ENCODE measurements at places on chromosomes 6 and 20.

DNA sequence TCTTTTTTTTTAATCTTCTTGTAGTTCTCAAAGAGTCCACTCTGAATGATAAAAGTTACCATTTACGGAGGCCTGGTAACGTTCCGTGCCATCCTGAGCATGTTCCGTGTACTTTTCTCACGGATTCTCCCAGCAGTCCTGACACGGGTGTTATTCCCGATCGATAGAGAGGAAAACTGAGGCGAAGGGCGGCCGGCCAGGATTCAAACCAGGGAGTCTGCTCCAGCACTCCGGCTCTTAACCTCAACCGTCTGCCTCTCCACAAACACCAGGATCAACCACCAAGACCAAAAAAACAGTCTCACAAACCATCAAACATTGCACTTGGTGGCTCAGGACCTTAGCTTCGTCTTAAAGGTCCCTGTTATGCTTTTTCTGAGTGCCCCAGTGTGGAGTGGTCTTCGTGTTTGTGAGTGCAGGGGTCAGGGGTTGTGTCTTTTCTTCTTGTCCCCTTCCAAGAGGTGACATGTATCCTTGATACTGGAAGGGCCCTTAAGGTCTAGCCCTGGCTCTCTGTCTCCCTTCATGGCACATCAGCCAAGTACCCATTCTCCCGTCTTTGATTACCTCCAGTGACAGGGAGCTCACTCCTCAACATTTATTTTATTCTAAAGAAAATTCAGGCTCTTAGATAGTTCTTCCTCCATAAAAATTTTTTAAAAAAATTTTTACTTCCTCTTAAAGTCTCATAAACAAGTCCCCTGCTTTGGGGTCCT, 35.1 kb downstream of the SRC start:
- no peak for DNase-seq

GRCh38 chr6:13892017-13892645, 32.6 kb upstream of the RNF182 start:
- DNase-seq = no peak

GRCh38 chr6:26022737-26023136, 60.1 kb downstream of the TRIM38 start:
- no peak for DNase-seq

DNA sequence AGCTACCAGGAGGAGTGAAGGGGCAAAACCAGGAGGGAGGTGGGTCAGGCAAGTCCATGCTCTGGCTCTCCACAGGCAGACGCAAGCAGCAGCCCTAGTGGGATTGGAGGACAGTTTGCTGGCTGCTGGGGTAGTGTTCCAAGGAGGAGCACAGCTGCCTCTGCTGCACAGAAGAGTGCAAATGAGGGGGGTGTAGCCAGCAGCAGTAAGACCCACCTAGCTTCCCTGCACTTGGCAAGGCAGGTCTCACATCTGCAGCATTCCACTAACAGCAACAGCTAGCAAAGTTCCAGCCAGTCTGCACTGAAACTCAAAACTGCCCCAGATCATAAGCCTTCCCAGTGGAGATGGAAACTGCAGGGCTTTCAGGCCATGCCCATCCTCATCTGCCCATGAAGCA, 405.0 kb downstream of the UTRN start:
- no peak for DNase-seq

GRCh38 chr6:57250348-57250747, 28.2 kb upstream of the RAB23 start:
- DNase-seq = no peak

DNA sequence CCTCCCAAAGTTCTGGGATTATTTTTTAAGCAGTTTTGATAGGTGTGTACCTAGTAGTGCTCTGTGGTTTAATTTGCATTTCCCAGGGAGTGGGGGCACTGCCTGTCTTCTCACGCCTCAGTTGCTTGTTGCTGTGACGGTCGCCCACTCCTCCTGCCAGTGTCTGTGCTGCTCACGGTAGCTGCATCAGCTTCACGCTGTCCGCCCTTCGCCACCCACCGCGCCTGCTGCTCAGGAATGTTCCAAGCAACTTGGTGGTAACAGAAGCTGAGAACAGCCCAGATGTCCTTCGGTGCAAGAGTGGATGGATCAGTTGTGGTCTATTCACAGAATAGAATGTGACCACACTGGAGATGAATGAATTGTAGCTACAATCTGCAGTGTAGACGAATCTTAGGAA, 22.9 kb downstream of the DNAJC5 start:
- no peak for DNase-seq

- no peak for DNase-seq
These were observed 38.4 kb upstream of the TGM2 start for GRCh38 chr20:38203337-38203980.

GRCh38 chr6:75285283-75285639, 669 bp upstream of the TMEM30A start:
- DNase-seq = no peak

- no peak for DNase-seq
These were observed 87.8 kb downstream of the CARMIL1 start for GRCh38 chr6:25366903-25367545.

DNA sequence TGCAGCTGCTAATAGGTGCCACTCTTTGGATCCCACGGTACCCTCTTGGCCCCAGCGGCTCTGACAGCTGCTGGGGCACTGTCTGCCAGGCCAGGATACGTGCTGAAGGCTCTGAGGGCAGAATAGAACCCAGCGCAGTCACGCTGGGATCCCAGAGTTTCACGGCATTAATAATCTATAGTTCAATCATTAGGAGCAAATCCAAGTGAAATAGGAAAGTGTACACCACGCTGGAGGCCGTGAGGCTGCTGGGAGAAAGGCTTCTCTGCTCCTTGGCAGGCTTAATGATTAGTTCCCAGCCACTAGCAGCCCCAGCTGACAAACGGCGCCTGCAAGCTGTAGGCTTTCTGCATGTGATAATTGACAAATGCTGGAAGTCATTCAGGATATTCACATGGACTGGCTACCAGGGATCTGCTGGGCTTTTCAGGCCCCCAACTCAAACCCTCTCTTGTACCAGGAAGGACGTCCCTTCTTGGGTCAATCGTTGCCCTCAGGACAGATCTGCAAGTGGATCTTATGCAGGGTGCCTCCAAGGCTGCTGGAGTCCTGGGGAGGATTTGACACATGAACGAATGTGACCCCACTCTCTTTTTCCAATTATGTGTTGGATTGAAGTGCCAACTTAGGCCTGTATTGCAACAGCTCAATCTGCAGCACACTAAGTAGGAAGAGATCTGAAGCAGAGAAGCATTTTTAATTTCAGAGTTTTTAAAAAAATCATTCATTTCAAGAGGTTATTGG, 50.1 kb upstream of the INSM1 start:
- DNase-seq = no peak

- DNase-seq = no peak
These were observed 47.5 kb downstream of the CD83 start for GRCh38 chr6:14165091-14165490.

GRCh38 chr6:34195726-34196115, 41.0 kb upstream of the HMGA1 start:
- no peak for DNase-seq

DNA sequence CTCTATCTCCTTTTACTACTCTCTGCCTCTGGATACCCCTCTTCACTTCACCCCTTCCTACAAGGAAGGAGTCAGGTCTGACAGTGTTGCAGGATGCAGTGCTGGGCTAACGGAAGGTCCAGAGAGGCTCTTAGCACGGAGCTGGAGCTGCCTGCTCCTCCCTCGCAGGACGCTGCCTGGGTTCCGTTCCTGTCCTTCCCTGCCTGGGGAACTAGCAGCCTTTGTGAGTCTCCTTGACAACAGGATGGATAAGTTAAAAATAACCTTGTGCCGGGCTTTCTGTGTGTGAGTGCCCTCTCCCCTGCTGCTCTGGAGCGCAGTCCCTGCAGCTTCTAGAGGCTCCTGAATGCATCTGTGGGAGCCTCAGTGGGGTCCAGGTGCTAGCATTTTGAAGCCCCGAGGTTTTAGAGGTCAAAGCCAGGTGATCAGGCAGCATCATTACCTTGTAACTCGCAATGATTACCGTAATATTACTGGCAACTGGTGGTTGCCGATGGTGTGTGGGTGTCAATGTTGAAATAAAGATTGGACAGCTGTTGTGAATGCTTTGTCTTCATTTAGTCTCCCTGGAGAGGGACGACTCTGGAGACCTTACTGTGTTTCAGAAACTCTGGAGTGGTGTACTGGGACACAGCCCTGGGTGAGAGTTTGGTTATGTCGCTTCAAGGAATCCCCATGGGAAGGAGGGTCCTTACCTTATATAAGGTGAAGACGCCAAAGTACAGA, 44.4 kb downstream of the CDS2 start:
- DNase-seq = no peak

- DNase-seq = peak; percentile 83
These were observed 12.4 kb upstream of the GMEB2 start for GRCh38 chr20:63639093-63639975.

GRCh38 chr6:25315194-25316177, 36.3 kb downstream of the CARMIL1 start:
- DNase-seq = no peak

All from activated CD4-positive, CD25-positive, alpha-beta regulatory T cell (primary cell).